ENCODE measurements at places on chromosomes 3 and 15.
A peak's percentile ranks its signal among the peaks of the same experiment; 100 is the strongest.

GRCh38 chr15:91061997-91062396 lies 38.1 kb upstream of the SV2B start:
- no peak for DNase-seq

DNA sequence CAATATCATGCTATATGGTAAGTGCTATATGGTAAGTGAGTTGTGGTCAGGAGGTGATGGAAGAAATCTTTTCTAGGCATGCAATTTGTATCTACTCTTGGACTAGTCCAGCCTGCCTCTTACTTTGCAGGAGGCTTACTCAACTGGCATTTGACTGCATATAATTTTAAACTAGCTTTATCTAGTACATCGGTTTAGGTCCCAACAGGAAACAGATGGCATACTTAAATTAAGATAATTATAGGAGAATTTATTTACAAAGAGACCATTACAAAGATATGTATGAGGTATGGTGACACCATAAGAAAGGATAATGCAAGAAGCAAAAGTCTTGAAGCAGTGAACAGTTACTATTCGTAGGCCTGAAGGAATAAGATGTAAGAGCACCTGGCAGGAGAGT lies 7.8 kb downstream of the SLC28A2 start:
- DNase-seq, result no peak

- no peak for DNase-seq
These were observed 60.9 kb upstream of the LINGO1 start for GRCh38 chr15:77693576-77693975.

- DNase-seq, result peak; percentile 0
These were observed 15.0 kb downstream of the EPHB1 start for GRCh38 chr3:134810052-134810435.

DNA sequence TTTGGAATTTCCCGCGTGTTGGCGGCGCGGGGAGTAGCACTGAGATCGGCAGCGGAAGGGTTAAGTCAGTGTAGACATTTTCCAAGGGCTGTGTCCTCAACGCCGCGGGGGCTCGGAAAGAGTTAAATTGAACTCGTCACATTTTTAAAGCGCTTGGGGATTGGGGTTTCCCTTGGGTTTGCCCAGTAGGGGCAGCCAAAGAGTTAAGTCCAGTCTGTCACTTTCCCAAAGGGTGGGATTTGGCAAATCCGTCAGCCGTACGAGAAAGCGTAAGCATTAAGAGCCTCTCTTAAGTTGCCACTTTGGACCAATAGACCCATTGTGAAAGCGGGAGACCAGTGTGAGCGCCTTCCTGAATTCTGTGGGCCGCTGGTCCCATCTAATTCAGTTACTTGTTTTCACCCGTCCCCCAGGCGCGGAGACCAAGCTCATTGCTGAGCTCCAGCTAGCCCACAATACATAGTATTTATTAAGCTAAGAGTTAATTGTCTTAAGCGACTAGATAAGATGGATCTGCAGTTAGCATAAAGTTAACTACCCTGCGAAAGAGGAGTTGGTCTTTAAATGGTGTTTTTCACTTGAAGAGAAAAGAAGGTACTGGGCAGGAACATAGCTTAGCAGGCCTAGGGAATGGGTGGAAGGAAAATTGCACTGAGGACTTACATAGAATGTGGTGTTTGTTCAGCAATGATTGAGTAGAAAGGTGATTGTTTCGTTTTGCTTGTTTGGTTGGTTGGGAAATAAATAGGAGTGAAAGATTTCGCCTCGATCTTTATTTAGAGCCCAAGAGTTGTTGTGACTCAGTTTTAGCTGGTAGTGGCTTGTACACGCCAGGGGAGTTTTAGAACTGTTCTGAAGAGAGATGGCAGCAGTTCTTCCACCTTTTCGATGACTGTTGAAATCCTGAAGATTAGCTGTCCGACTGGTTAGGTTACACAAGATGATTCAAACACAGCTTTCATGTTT lies 932 bp downstream of the ARL8B start:
- peak; percentile 74 for DNase-seq

DNA sequence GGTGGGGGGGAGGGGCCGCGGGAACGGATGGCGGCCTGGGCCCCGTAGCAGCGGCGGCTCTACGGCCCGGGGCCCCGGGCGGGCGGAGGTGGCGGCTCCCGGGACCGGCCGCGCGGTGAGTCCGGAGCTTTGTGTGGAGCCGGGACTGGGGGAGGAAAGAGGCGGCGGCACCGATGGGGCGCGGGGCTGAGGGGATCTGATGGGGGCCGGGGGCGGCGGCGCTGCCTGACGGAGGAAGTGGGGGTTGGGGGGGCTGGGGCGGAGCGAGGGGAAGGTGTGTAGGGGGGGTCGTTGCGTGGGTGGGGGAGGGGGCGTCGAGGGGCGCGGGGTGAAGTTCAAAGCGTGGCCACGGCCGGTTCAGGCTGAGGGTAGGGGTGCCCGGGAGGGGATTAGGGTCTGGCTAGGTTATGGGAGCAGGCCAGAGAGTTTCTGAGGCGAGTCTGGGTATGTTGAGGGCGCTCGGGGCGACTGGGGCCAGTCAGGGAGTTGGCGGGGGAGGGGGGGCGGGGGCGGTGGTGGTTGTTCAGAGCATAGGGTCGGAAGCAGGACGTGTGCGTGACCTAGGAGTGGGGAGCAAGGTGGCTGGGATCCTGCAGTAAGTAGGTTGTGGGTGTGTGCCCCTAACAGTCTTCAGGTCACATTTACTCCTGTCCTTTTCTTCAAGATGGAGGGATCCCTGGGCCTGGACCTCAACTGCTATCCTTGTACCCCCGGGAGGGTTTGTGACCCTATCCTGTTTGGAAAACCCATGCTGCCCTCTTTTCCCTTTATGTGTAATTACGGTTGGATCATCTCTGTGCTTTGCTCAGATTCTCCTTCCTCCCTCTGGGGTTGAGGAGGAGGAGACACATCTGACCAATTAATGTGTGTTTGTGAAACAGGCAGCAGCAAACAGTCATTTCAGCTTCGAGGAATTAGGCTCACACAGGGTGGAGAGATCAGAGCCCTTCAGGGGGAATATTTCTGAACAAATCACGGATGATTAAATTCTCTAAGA lies 644 bp downstream of the ZNF609 start:
- peak; percentile 69 for DNase-seq

GRCh38 chr15:92028389-92028724 lies 174.8 kb downstream of the SLCO3A1 start:
- DNase-seq, result no peak

- DNase-seq, result no peak
These were observed 995 bp downstream of the ADAMTS17 start for GRCh38 chr15:100340721-100341238.

GRCh38 chr3:163056874-163057497 lies 1560.4 kb downstream of the OTOL1 start:
- no peak for DNase-seq

- DNase-seq, result no peak
These were observed 15.8 kb upstream of the ALAS1 start for GRCh38 chr3:52182196-52182595.

- DNase-seq, result no peak
These were observed 289.1 kb downstream of the GAP43 start for GRCh38 chr3:115912372-115912771.

DNA sequence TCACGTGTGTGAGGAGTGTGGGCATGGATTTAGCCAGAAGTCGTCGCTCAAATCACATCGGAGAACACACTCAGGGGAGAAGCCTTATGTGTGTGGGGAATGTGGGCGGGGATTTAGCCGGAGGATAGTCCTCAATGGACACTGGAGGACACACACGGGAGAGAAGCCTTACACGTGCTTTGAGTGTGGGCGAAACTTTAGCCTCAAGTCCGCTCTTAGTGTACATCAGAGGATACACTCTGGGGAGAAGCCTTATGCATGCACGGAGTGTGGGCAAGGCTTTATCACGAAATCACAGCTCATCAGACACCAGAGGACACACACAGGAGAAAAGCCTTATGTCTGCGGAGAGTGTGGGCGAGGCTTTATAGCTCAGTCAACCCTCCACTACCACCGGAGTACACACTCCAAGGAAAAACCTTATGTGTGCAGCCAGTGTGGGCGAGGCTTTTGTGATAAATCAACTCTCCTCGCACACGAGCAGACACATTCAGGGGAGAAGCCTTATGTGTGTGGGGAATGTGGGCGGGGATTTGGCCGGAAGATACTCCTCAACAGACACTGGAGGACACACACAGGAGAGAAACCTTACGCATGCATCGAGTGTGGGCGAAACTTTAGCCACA lies 28.1 kb downstream of the ZNF589 start:
- no peak for DNase-seq

GRCh38 chr3:71380096-71380495 lies 203.4 kb downstream of the FOXP1 start:
- no peak for DNase-seq

GRCh38 chr3:59856934-59857460 lies 807.2 kb upstream of the CFAP20DC start:
- no peak for DNase-seq

DNA sequence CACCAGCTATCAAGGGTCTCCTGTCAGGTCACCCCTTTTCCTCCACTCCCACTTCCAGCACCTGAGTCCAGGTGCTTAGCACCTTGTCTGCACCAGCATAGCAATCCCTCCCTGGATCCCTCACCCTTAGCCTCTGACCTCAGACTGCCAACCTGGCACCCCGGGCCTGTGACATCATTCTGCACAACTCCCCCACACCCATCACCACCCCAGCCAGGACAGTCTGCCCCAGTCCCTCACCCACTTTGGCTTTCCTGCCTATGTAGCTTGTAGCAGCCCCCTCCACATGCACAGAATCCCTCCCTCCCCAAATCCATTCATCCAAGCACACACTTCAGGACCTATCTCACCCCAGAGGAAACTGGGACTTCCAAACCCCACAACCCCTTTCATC lies 819 bp upstream of the PLXNB1 start:
- no peak for DNase-seq

DNA sequence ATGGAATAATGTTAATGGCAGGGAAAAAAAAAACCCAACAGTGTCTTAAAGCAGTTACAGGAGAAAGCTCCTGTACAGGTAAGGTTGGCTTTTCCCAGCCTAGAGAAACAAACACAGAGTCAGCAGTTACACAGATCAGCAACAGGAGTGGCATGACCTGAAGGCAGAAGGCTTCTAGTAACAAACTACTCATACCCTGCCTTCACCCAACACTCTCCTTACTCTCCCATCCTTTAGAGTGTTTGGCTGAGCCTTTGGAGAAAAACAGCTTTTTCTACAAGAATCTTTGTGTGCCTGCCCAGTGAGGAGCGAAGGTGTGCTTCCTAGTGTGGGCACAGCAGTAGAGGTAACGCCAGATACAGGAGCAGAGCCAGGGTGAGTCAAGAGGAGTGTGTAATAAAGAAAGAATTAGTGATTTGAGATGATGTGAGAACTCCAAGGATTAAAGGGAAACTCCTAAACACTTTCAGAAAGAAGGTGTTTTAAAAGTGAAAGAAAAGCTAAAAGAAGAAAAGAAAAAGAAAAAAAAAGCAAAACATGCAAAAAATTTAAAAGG lies 152.7 kb downstream of the POLR2M start:
- no peak for DNase-seq

DNA sequence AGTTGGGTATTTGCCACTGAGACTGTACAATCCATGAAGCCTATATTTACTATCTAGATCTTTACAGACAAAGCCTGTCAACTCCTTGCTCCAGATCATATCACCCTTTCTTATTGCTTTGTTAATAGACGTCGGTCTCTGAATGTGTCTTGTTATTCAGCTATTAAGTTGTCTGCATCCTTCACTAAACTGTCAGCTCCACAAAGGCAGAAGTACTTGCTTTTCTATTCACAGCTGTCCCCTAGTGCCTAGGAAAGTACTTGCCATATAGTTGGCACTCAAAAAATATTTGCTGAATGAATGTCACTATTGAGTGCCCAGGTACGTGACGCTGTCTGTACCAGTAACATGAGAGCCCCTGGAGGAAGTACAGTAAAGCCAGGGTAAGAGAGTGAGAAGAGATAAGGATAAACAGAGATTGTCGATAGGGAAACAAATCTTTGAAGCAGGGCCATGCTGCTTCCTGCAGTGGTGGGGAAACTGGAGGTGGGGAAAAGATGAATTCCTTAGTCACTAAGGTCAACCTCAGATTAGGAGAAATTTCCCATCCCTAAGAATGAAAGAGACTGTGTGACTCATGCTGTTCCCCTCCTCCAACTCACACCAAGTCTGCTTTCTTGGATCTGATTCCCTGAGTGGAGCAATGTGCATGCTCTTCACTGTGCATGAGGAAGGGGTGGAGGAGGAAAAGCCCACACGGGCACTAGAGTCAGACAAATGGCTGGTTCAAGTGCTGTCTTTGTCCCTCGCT lies 36.3 kb downstream of the PRICKLE2 start:
- DNase-seq, result peak; percentile 77

DNA sequence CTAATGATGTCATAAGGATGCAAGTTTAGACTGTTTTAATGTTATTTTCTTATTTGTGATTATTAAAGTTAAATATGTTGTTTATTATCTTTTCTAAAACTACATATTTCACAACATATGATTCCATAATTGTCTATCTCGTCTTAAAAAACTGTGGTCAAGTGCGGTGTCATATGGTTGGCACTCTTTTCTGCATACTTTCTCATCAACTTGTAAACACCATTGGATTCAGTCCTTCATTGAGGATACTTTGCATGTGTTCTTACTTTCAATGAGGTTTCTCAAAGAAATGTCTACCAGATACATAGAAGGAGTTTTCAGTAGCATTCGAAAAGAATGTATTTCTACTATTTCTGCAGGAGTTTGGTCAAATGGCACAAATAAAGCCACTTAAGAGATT lies 22.0 kb upstream of the ALPK3 start:
- DNase-seq, result no peak

DNA sequence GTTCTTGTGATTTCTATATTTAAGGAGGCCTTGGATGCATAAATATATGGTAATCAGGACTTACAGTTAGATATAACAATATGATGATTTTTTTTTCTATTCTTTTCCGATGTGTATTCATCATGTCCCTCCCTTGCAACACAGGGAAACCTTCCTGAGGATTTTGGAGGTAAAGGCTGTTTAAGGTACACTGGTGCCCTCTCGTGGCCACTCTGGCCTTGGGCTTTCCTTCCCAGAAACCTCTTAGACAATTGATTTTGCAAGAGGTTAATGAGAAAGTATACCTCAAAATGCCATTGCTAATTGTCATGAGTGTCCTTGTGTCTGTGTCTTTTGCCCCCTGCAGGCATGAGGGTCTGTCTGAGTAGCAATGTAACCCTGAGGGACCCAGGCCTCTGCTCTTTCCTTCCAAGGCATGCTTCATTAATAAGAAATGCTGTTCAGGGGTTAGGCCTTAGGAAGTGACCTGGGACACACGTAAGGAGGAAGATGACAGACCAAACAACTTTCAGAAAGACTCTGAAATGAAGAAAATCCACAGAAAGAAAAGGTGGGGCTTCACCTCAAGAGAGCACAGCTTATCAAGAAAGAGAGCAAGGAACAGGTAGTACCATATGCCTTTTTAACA lies 70.3 kb upstream of the PPP2R3A start:
- DNase-seq, result no peak

DNA sequence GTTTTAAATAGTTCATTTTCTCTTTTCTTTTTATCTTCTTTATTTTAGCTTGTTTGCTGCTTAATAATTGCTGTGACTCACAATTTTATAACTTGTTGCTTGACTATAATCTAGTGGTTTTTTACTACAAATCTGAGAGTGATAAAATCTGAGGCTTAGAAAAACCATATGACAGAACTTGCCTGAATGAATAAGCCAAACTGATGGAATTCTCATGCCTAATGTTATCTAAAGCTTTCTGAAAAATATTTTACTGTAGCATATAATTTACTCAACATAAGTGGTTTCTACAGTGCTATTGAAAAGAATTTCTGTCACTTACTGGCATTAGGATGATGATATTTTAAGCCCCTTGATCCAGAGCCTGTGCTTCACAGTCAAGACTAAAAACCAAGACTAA lies 175.1 kb downstream of the VGLL3 start:
- DNase-seq, result no peak

Data from ascending aorta (tissue), 2 donors.